Muscle of leg (tissue), 16 donors: ENCODE measurements at places on chromosomes 5 and 9. TPM values are rescaled to one million over a fixed set of nuclear protein-coding genes. Genes with fewer than 3 reads are reported as not detected.

Gene CBY3
- polyA plus RNA-seq, result 0.63 TPM

Gene CYSTM1
- polyA plus RNA-seq, result 32.7 TPM

Gene TAF11L5
- polyA plus RNA-seq, result not detected

Gene PTGES
- 8.6 TPM for polyA plus RNA-seq

Gene EPB41L4A
- 8.3 TPM for polyA plus RNA-seq

Gene UBAC1
- 48.3 TPM for polyA plus RNA-seq

Gene SOX30
- polyA plus RNA-seq, result 0.42 TPM

Gene PCDHGA2
- 2.2 TPM for polyA plus RNA-seq

Gene RAB3C
- 0.69 TPM for polyA plus RNA-seq

Gene COQ4
- polyA plus RNA-seq, result 25.7 TPM

Gene MRPL36
- 24.2 TPM for polyA plus RNA-seq
